ENCODE measurements at places on chromosomes 11 and 22. TPM values are rescaled to one million over a fixed set of nuclear protein-coding genes. Genes with fewer than 3 reads are reported as not detected.

SBF1 gene
- polyA plus RNA-seq, result 37.1 TPM

CDON gene
- 8.2 TPM for polyA plus RNA-seq

SORL1 gene
- 30.2 TPM for polyA plus RNA-seq

OR52I2 gene
- not detected for polyA plus RNA-seq

CARD18 gene
- polyA plus RNA-seq, result not detected

SPECC1L gene
- 90.2 TPM for polyA plus RNA-seq

MAP6 gene
- 9.7 TPM for polyA plus RNA-seq

ZP1 gene
- polyA plus RNA-seq, result not detected

OR52W1 gene
- 0.22 TPM for polyA plus RNA-seq

Data from right lung (tissue), 10 donors.